ENCODE measurements at places on chromosomes 3 and 15. TPM values are rescaled to one million over a fixed set of nuclear protein-coding genes. Genes with fewer than 3 reads are reported as not detected.

The MOBP gene
- total RNA-seq: not detected

The PLSCR5 gene
- not detected for total RNA-seq

The LIPH gene
- not detected for total RNA-seq

The CSPG5 gene
- total RNA-seq: under 0.01 TPM

The FHIT gene
- 3.3 TPM for total RNA-seq

The FAM107A gene
- not detected for total RNA-seq

The MTMR10 gene
- total RNA-seq: 21.8 TPM

The DET1 gene
- total RNA-seq: 7.6 TPM

The ASB14 gene
- not detected for total RNA-seq

The THSD4 gene
- total RNA-seq: 15.6 TPM

The KCNAB1 gene
- total RNA-seq: 0.36 TPM

The ZNF860 gene
- total RNA-seq: 0.59 TPM

The MAP6D1 gene
- total RNA-seq: 0.59 TPM

The B4GALT4 gene
- total RNA-seq: 28.2 TPM

The FOXL2 gene
- total RNA-seq: under 0.01 TPM

The APPL1 gene
- 63.9 TPM for total RNA-seq

The GOLGA8A gene
- 27.5 TPM for total RNA-seq

The RPL39L gene
- 9.1 TPM for total RNA-seq

The GXYLT2 gene
- 75.1 TPM for total RNA-seq

The NEK11 gene
- 14.5 TPM for total RNA-seq

The IGSF11 gene
- total RNA-seq: under 0.01 TPM

The ISL2 gene
- total RNA-seq: 0.29 TPM

The WDR72 gene
- not detected for total RNA-seq

The ROBO1 gene
- 69.8 TPM for total RNA-seq

The MEGF11 gene
- total RNA-seq: not detected

The ITPKA gene
- 0.29 TPM for total RNA-seq

The PP2D1 gene
- total RNA-seq: not detected

The SLC7A14 gene
- 0.29 TPM for total RNA-seq

The ZNF501 gene
- 7.2 TPM for total RNA-seq

The SENP8 gene
- total RNA-seq: 2.4 TPM

The ESYT3 gene
- total RNA-seq: 0.59 TPM

The CDC25A gene
- 0.88 TPM for total RNA-seq

The MED12L gene
- 2.2 TPM for total RNA-seq

The CCDC50 gene
- 78.2 TPM for total RNA-seq

The APEH gene
- 98.8 TPM for total RNA-seq

The ATP10A gene
- total RNA-seq: 32.9 TPM

The RLBP1 gene
- total RNA-seq: under 0.01 TPM

The MESP2 gene
- total RNA-seq: 0.72 TPM

The NPTN gene
- total RNA-seq: 116 TPM

The GOLGA8S gene
- total RNA-seq: under 0.01 TPM

The PRRT3 gene
- total RNA-seq: 3.5 TPM

The ARGFX gene
- total RNA-seq: not detected

The BCL6 gene
- total RNA-seq: 40.2 TPM

The C3orf20 gene
- under 0.01 TPM for total RNA-seq

The PARP14 gene
- total RNA-seq: 67.2 TPM

The GABRR3 gene
- not detected for total RNA-seq

The ARRDC4 gene
- 17.0 TPM for total RNA-seq

The TYRO3 gene
- total RNA-seq: 6.2 TPM

The C3orf70 gene
- 1.4 TPM for total RNA-seq

The PTH1R gene
- 0.29 TPM for total RNA-seq

The RHCG gene
- total RNA-seq: not detected

Measured in osteoblast (primary cell).